ENCODE measurements at places on chromosomes 2 and 18.

DNA sequence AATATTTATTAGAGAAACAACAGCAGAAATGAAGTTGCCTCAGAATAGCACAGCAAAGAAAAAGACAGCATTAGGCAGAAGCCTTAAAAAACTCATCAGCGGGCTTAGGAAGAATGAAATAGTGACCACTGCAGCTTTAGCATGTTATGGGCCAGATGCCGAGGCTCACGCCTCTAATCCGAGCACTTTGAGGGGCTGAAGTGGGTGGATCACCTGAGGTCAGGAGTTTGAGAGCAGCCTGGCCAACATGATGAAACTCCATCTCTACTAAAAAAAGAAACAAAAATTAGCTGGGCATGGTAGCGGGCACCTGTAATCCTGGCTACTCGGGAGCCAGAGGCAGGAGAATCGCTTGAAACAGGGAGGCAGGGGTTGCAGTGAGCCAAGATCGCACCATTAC is 32.4 kb downstream of the AP1S3 start:
- DNase-seq, result no peak

DNA sequence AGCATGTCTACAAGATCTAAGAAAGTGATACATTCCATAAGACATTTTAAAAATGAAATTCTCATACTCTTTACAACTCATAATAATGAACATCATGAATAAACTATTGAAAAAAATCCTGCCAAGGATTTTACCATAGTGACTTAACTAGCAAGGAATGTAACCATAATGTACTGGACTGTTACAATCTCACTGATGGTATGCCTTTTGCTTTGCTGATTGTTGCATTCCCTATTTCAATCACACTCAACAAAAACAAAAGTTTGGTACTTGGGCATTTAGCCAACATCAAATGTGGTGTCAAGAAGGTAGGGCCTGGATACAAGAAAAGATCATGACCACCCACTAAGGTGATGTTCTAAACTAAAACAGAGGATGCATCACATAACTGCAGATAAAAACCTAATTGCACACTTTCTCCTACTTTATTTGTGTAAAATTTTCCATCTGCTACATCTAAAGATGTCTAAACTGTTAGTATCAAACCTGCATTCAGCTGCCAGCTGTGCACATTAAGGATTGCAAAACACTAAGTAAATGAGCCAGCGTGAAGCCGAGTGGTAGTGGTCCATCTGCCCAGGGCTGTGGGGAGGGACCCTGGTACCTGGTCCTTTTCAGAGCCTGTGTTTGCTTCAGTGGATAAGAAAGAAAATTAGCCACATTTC is 564.4 kb downstream of the ZEB2 start:
- DNase-seq, result no peak

- no peak for DNase-seq
Measured at GRCh38 chr2:230944757-230945372, 19.8 kb upstream of the GPR55 start.

- DNase-seq, result no peak
Measured at GRCh38 chr18:64288432-64288831, 139.5 kb upstream of the LINC00305 start.

DNA sequence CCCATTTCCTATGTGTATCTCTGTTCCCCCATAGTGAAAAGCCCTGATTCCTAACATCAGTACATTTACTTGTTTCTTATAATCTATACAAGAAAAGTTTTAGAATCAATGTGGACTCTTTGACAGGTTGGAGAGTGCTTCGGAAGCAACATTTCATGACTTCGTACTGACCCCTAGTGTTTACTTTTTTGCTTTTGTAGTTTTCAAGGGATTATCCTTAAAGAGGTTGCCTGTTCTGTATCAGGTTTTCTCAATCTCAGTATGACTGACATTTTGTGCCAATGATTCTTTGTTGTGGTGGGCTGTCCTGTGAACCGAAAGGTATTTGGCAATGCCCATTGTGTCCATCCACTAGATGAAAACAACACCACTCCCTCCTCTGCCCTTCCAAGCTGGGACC is 43.3 kb upstream of the SERPINB2 start:
- no peak for DNase-seq

GRCh38 chr2:16138811-16139662 is 198.7 kb downstream of the MYCN start:
- DNase-seq, result no peak

All from T-helper 22 cell (primary cell).